Skeletal muscle cell (primary cell): ENCODE measurements at places on chromosomes 12 and 14.

DNA sequence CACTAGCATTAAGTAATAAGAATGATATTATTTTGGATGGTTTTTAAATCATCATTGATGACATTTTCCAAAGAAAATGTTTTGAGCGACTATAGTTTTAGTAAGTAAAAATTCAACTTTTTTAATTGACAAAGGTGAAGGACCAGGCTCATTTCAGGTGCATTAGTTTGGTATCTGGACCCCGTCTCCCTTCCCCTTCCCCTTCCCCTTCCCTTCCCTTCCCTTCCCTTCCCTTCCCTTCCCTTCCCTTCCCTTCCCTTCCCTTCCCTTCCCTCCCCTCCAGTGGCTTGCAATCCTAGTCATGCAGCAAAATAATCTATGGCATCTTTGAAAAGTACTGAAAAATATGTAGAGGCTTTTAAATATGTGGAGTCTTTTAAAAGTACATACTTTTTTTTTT lies 13.0 kb upstream of the SSPN start:
- DNase-seq: no peak

DNA sequence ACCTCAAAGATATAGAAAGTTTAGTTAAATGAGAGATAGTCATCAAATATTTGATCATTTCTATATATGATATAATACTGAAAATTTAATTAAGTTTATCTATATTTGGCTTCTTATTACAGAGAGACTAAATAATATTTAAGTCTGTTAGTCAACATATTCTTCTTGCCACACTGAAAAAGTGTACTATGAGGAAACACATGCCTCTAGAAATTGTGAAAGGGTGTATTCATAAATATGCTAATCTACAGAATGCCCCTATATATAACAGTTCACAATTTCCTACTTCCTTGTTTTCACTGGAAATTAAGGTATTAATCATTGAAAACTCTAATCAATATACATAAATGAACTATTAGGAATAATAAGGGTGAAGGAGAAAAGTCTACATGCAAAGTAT lies 31.4 kb upstream of the ETV6 start:
- no peak for DNase-seq

- DNase-seq: no peak
Measured at GRCh38 chr12:41407232-41407799, 219.2 kb downstream of the PDZRN4 start.

DNA sequence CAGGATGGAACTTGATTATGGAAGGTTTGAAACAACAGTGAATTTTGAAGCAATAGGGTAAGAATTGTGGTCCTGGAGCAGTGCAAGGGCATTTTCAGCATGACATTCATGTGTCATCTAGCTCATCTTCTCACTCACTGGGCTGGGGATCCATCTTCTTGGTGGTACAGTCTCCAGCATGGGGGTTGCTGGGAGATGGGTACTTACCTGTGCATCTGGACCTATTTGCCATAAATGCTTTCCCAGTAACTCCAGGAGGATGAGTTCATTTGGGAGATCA lies 7.2 kb downstream of the HSP90AA1 start:
- DNase-seq: no peak

DNA sequence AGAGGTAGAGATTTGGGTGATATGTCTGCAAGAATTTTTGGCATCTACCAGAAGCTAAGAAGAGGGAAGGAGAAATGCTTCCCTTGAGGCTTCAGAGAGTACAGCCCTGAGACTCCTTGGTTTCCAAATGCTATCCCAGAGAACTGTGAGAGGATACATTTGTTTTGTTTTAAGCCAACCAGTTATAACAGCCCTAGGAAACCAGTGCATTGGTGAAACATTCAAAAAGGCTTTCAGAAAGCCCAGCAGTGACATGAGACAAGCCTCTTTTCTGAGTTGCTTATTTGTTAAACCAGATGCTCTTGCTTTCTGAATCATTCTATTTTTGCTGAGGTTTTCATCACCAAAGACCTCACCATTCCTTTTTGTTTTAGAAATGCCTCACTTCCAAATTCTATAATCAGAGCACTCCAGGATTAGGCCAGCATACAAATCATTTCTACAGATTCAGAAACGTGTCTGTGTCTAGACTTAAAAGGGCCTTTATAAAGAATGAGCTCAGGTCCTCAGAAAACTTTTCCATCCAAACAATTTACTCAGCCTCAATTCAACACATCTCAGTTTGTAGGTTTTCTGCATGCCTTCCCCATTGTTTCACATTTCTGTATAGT lies 1617.8 kb upstream of the FLRT2 start:
- DNase-seq: no peak

DNA sequence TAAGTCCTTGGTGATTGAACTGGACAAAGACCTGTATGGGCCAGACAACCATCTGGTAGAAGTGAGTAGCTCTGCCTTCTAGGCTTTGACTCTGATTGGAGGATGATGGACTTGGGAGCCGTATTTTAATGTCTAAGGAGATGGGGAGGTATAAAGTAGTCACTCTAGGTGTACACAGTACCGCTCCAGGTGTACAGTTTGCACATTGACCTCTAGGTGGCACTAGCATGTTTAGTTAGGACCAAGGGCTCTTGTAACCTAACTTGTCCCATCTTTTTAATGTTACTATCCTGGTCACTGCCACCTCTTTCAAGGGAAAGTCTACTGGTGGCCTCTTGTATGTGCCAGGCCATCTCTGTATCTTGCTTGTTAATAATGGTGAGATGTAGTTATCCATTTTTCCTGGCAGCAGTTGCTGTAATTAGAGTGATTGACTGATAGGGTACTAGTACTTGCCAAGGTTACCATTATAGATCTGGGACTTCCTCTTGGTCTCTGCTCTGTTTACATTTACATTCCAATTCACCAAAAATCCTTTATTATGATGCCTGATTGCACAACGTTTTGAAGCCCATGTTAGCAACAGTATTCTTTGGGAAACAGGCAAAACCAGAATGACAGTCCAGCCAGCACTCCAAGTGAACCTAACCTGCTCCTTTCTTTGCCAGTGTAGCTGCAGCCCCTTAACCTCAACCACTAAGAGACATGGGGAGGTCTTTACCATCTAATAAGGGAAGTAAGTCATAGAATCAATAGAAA lies 3.6 kb downstream of the SMARCD1 start:
- DNase-seq: no peak

DNA sequence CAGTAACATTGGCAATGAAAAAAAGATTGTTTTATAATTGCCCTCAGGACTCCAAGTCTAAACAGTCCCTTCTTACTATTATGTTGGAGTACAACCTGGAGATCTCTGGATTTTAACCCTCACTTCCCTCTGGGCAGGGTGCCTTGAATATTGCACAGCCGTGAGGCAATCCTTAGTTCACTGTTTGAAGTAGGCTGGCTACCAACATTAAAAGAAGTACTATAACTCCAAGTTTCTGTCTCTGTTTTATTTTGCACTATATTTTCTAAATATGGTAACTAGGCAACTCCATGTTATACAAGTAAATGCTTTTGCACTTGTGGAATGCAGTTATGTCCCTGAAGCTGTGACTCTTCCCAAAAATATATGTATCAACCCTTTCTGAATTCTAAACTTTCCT lies 490.7 kb downstream of the EGLN3 start:
- DNase-seq: no peak

DNA sequence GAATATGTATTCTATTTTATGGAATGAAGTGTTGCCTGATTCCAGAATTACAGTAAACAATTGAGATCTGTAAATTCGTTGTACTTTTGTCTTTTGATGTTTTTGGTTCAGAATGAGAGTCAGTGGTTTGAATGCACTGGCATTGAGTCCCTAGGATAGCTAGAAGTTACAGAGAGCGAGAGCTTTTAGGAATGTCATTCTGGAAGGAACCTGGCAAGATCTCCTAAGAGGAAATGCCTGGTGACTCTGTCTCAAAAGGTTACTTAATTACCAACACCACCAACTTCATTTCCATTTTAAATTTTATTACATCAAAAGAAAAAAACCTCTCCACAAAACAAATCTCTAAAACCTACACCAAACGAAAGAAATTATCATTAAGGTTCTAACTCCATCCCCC lies 6.0 kb upstream of the CEBPE start:
- DNase-seq: no peak

- no peak for DNase-seq
Measured at GRCh38 chr14:88005050-88005481, at the start of gene GPR65. GPR65 (plus strand) TSS chr14:88005135; CDS start chr14:88010848, 5,713 bp downstream.
